ENCODE measurements at places on chromosomes 1 and 21.

- no peak for DNase-seq
These were observed 34.6 kb upstream of the CTPS1 start for GRCh38 chr1:40944841-40945430.

GRCh38 chr1:48495911-48496310, 23.9 kb upstream of the SPATA6 start:
- no peak for DNase-seq

GRCh38 chr1:7454052-7454815, 316.9 kb upstream of the VAMP3 start:
- DNase-seq, result peak; percentile 34

DNA sequence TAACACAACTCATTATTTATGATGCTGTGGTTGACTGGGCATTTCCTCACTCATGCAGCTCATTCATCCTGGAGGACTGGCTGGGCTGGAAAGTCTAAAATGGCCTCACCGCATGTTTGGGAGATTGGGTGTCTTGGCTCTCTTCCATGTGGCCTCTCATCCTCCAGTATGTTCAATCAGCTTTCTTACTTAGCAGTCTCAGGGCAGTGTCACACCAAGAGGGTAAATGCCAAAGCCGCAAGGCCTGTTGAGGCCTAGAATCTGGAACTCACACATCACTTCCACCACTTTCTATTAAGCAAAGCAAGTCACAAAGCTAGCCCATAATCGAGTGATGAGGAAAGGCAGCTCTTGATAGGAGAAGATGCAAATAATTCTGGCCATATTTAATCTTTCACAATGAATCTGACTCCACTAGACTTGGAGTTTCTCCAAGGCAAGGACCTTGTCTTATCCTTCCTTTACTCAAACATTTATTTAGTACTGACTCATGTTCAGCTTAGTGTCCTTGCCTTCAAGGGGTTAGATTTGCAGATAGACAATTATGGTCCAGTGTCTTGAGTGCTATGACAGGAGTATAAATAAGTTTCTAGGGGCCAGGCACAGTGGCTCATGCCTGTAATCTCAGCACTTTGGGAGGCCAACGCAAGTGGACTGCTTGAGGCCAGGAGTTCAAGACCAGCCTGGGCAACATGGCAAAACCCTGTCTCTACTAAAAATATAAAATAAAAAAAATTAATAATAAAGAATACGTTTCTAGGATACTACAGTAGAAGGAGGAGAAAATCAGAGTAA, 45.1 kb downstream of the TMEM53 start:
- DNase-seq, result no peak

GRCh38 chr21:45096217-45096616, 21.8 kb downstream of the ADARB1 start:
- DNase-seq, result no peak

DNA sequence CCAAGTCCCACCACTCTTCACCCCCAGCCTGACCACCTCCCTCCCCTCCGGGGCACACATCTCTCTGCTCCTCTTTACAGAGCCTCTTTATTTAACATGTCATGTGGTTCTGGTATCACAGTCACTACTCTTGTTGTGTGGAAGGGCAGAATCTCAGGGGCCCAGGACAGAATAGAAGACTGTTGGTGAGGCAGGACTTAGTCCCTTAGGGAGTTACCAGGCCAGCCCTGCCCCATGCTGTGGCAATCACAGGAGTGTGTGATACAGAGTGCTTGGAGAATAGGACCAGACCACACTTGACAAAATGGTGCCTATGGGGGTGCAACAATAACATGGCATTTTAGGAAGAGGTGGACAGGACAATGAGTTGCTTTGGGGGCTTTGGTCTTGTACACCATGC, 43.0 kb upstream of the CRNN start:
- no peak for DNase-seq

GRCh38 chr1:38026592-38027200, 14.2 kb downstream of the UTP11 start:
- peak; percentile 67 for DNase-seq

GRCh38 chr1:206833106-206833680, 32.2 kb upstream of the IL20 start:
- no peak for DNase-seq

GRCh38 chr1:20732588-20733359, at the start of gene SH2D5:
SH2D5 (minus strand) TSS chr1:20732703; CDS start chr1:20728044, 4,659 bp downstream.
- peak; percentile 80 for DNase-seq

Data from Ammon's horn (tissue), 1 donor.